ENCODE measurements at places on chromosomes 7 and 10. TPM values are rescaled to one million over a fixed set of nuclear protein-coding genes. Genes with fewer than 3 reads are reported as not detected.
A peak's percentile ranks its signal among the peaks of the same experiment; 100 is the strongest.

DNA sequence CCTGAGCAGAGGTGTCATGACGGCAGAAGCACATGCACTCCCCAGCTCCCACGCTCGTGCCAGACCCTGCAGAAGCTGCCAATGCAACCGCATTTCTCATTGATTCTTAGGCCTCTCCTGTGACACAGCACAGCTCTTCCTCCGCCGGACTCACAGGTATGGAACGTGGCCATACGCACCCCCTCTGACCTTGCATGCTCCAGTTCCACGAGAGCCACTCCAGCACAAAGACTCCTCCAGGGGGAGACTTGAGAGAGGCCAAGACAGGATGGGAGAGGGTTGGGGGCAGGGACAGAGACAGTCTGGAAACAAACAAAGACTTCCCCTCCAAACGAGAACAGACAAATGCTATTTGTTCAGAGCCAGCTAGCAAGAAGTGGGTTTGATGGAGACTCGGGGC, 124.3 kb upstream of the PPP2R2D start:
- DNase-seq = no peak
- H3K36me3 ChIP-seq = no peaks in the 10 kb centered on the region
- peaks cover 4% of the 10 kb centered on the region for H3K27me3 ChIP-seq
- H3K27ac ChIP-seq = no peak overlapping the region
- H3K4me1 ChIP-seq = peaks cover 2% of the 10 kb centered on the region

TMEM209 gene
- total RNA-seq = 36.9 TPM

LIPJ gene
- total RNA-seq = 0.18 TPM

DNA sequence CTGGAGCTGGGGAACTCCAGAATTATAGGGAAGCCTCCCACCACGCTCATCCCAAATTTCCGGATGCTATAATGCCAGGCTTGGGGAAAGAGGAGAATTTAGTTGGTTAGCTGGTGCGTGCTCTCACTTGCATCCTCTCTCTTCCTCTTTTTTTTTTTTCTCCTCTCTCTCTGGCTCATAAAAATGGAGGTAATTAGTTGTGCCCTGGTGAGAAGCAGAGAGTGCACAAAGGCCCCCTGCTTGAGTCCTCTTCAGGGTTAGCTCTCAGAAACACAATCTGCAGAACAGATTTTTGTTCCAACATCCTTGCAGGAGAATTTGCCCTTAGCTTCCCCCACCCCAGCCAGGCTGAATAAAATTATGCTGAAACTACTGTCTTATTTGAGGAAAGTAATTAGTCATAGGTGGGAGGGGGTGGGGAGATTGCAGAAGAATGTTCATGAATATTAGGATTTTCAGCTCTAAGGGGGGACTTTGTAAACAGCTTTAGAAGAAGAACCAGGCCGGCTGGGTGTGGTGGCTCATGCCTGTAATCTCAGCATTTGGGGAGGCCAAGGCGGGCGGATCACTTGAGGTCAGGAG, 7.6 kb downstream of the SERPINE1 start:
- H3K4me3 ChIP-seq = no peak overlapping the region
- H3K27me3 ChIP-seq = peaks cover 3% of the 10 kb centered on the region
- H3K36me3 ChIP-seq = no peaks in the 10 kb centered on the region
- H3K4me1 ChIP-seq = peaks cover 9% of the 10 kb centered on the region
- no peak for DNase-seq

PDE1C gene
- not detected for total RNA-seq

DNA sequence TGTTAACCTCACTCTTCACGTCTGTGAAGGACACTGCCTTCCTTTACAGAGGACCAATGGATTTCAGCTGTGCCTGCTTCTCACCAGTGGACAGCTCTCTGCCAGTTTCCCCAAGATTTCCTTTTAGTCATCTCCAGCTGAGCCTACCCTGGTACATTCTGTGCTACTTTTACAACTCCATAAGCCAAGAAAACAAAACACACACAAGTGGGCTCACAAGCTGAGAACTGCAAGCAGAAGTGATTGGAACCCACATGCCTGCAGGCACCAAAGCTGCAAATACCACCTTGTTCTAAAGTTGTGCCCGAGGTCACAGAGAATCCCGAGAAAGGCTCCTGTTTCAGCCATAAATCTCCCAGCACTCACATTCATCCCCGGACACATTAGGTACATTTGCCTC, 636.8 kb downstream of the PHTF2 start:
- H3K4me3 ChIP-seq = no peak overlapping the region
- no peak overlapping the region for H3K27ac ChIP-seq
- no peak for DNase-seq
- peaks cover 6% of the 10 kb centered on the region for H3K27me3 ChIP-seq

DNA sequence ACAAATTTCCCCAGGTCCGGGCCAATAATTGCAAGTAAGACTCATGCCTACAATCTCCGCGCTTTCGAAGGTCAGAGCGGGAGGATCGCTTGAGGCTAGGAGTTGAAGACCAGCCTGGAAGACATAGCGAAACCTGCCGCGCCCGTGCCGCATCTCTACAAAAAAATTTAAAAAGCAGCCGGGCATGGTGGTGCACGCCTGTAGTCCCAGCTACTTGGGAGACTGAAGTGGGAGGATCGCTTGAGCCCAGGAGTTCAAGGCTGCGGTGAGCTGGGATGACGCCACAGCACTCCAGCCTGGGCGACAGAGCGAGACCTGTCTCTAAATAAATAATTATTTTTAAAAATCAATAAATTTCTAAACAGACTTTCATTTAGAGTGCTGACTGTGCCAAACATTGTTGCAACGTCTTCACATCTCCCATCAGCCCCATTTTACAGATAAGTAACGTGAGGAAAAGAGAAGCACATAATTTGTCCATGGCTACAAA, 494 bp upstream of the CFAP43 start:
- DNase-seq = no peak
- H3K36me3 ChIP-seq = no peaks in the 10 kb centered on the region
- H3K4me1 ChIP-seq = peaks cover 15% of the 10 kb centered on the region
- H3K27me3 ChIP-seq = no peaks in the 10 kb centered on the region
- peak overlapping the region; percentile 88 for H3K27ac ChIP-seq

SFRP5 gene
- 13.6 TPM for total RNA-seq

LEP gene
- total RNA-seq = not detected

- no peaks in the 10 kb centered on the region for H3K27me3 ChIP-seq
- H3K36me3 ChIP-seq = no peaks in the 10 kb centered on the region
- no peak for DNase-seq
- no peaks in the 10 kb centered on the region for H3K4me1 ChIP-seq
- no peak overlapping the region for H3K27ac ChIP-seq
Measured at GRCh38 chr10:128087146-128087883, 38.9 kb downstream of the MKI67 start.

PTER gene
- total RNA-seq = 19.6 TPM

DNA sequence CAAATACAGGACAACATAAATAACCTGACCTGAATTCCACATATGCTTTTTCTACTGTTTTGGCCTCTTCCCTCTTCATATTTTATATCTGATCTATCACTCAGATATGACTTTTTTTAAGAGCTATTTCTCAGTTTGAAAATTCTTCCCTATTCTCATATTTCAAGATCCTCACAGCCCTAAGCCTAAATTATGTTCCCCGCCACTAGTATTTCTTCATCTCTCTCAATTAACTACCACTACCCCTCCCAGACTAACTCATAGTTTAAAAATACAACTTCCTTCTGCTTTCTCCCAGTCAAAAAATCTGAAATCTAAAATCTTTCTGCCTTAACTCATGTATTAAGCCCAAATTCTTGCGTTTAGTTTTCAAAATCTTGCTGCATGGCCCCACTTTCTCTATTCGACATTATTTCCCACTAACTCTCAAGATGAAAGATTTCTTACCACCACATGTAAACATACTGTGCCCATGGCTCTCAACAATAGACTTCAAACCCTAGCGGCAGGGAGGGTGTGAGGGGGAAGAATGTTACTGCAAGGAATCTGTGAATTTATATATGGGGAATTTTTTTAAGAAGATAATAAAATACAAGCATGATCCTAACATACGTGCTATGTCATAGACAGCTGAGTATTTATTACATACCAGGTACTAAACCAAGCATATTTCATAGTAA, 64.6 kb downstream of the TFEC start:
- no peak overlapping the region for H3K4me3 ChIP-seq
- no peaks in the 10 kb centered on the region for H3K36me3 ChIP-seq
- H3K4me1 ChIP-seq = no peaks in the 10 kb centered on the region
- no peak for DNase-seq

ECHDC3 gene
- 0.74 TPM for total RNA-seq

AKR1D1 gene
- total RNA-seq = not detected

DNA sequence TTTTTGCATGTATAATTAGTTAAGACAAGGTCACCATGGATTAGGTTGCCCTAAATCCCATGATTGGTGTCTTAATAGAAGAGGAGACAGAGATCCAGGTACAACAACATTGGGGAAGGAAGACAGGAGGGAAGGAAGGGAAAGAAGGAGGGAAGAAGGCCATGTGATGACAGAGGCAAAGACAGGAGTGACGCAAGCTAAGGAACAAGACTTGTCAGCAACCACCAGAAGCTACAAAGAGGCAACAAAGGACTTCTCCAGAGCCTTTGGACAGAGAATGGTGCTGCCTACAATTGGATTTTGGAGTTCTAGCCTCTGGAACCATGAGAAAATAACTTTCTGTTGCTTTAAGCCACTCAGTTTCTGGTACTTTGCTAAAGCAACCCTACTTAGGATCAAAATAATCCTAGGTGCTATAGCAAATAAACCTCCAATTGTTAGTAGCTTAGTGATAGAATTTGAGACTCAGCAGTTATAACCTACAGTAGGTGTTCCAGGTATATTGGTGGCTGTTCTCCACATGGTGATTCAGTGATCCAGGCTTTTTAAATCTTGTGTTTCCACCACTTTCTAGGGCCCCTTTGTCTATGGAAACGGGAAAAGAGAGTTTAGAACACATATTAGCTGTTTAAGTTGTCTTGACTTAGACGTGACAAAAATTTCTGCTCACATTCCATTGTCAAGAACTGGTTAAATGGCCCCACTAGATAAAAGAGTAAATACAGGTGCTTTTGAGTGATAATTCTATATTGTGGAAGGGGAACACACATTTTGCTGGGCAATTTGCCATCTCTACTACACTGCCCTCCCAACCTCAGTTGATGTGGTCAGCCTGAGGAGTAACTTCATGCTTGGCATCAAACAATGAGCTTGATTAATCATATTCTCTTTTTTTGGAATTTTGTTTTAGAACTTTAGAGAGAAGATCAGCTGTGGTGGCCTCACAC, 70.5 kb upstream of the SP4 start:
- H3K4me3 ChIP-seq = no peak overlapping the region
- H3K36me3 ChIP-seq = no peaks in the 10 kb centered on the region
- peaks cover 88% of the 10 kb centered on the region for H3K4me1 ChIP-seq
- no peak for DNase-seq
- H3K27ac ChIP-seq = peak overlapping the region; percentile 89

DNA sequence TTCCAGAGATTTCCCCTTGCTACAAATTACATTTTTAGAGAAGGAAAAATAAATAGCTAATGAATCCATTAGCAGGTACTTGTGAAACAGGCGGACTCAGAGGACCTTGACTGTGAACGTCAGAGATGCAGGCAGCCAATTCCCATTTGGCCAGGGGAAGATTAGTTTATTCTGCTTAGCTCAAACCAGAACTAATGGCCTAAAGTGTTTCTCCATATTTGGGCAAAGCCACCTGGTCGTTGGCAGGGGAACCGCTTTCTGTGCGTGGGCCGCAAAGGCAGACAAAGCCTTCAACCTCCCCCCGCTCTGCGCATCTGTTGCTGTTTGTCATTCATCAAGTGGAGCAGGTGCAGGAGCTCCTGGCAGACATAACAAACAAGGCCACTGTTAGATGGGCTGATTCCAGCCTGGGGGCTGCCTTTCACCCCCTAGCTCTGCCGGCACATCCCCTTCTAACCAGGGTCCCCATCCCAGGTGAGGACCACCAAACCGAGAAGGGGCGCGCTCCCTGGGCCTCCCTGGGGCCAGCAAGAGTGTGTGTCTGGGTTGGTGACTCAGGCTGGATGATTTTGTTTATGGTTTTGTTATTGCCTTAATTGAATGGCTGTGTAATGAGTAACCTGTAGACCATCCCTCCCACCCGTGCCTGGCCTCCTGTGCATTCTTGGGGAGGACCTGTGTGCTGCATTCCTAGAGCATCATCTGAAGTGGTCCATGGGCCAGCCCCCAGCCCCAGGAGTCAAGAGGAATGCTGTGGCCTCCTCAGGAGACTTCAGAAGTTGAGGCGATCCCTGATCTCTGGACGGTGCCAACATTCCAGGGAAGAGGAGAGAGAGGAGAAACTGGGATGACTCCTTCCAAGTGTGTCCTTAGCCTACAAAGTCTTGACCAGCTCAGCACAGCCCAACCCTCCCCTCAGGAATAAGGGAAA, 14.5 kb upstream of the CPA1 start:
- H3K4me1 ChIP-seq = peaks cover 56% of the 10 kb centered on the region
- no peak overlapping the region for H3K4me3 ChIP-seq
- H3K27me3 ChIP-seq = no peaks in the 10 kb centered on the region
- DNase-seq = peak; percentile 20
- peak overlapping the region; percentile 93 for H3K27ac ChIP-seq

PNLIPRP1 gene
- total RNA-seq = not detected

DNA sequence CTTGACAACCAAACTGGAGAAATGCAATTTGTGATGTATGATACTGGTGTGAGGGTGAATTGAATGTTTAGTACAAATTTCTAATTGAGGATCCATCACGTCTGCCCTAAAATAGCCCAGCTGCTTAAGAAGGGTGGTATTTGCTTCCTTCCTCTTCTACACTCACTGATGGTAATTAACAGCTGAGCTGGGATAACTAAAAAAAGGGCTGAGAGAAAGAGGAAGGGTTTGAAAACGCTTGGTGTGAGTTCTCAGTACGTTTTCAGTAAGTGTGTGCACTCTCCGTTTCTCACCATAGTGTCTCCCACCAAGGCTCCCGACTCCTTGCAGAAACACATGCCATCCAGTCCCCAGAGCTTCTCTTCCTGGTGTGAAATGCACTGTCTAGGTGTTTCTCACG, 54.3 kb downstream of the MAP3K8 start:
- H3K27me3 ChIP-seq = no peaks in the 10 kb centered on the region
- no peak overlapping the region for H3K4me3 ChIP-seq
- no peak overlapping the region for H3K27ac ChIP-seq
- peaks cover 17% of the 10 kb centered on the region for H3K4me1 ChIP-seq
- DNase-seq = no peak

TUBB8 gene
- total RNA-seq = not detected
